ENCODE measurements at places on chromosomes 4 and X. TPM values are rescaled to one million over a fixed set of nuclear protein-coding genes. Genes with fewer than 3 reads are reported as not detected.

GRCh38 chr4:14368391-14368790 lies 633.9 kb upstream of the CPEB2 start:
- no peak for DNase-seq

DNA sequence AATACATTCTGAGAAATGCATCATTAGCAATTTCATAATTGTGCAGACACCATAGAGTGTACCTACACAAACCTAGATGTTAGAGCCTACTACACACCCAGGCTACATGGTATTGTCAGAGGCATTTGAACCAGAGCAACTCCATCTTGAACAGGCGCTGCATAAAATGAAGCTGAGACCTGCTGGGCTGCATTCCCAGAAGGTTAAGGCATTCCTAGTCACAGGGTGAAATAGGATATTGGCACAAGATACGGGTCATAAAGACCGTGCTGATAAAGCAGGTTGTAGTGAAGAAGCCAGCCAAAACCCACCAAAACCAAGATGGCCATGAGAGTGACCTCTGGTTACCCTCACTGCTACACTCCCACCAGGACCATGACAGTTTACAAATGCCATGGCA lies 116.4 kb downstream of the LARP7 start:
- DNase-seq, result no peak

- DNase-seq, result no peak
Measured at GRCh38 chr4:56148428-56148827, 199.7 kb downstream of the CEP135 start.

DNA sequence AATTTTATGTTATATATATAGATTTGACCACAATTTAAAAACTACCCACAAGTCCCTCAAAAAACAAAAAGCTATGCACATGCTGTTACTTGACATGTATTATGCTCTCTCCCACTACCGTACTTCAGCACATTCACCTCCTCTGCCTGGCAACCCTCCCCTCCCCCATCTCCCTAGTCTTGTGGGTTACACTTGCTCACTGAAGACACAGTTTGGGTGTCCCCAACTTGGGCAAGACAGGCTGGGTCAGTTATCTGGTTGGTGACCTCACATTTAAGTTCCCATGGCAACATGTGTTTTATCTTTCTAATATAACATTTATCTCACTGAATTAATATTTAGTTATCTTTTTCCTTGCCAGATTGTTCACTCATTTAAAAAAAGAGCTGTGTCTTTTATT lies 32.7 kb downstream of the SEC24D start:
- no peak for DNase-seq

DNA sequence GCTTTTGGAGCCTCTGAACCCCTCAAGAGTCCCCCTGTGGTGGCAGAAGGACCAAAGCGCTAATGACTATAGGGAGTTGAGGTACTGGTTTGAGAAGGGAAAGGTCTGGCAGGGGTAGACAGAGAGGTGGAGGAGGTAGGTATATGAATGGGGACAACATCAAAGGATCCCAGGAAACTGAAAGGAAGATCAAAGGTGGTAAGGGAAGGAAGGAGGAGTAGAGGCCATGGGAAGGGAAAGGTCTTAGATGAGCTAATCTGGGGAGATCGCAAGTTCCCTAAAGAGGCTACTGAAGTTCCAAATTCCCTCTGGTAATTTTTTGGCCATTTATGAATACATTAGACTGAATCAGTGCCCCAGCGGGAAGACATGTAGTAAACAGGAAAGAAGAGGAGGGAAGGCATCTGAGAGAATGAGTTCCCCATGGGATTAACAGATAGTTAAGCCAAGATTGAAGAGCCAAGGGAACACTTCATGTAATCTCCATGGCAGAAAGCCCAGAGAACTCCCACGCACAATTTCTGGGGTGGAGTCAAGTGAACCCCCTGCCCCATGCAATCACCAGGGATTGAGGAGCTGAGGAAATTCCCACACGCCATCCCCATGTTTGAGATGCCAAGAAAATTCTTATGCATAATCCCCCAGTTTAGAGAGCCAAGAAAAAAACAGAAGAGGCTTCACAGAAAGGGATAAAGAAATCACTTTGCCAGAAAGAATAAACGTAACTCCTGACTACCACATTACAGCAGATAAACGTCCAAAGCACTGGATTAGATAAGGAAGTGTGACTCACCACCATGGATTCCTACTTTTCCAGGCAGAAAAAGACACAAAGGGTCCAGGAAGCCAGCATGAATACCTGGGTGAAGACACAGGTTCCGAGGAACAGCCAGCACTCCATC lies 25.8 kb downstream of the ZNF630 start:
- DNase-seq, result no peak

DNA sequence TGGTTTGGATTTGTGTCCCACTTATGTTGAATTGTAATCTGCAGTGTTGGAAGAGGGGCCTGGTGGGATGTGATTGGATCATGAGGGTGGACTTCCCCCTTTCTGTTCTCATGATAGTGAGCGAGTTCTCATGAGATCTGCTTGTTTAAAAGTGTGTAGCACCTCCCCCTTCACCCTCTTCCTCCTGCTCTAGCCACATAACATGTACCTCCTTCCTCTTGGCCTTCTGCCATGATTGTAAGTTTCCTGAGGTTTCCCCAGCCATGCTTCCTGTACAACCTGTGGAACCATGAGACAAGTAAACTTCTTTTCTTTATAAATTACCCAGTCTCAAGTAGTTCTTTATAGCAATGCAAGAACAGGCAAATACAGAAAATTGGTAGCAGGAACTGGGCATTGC lies 138.7 kb downstream of the INPP4B start:
- no peak for DNase-seq

- DNase-seq, result no peak
Measured at GRCh38 chr4:93183576-93183975, 645.0 kb upstream of the ATOH1 start.

DNA sequence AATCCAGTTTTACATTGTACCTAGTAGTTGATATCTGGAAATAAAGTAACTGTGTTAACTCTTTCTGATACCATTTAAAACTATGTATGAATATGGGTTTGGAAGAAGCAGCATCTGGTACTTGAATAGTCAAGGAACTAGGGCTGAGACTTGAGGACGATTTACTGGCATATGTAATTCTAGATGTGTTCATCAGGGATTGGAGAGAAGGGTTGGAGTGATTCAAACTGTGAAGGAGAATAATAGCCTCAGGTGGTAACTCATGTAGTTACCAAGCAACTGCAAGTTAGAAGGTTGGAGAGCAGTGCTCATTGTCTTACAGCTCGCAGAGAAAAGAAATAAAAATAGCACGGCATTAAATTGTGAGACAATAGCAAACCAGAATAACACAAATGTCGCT lies 29.5 kb upstream of the TXLNG start:
- DNase-seq, result no peak

- no peak for DNase-seq
Measured at GRCh38 chr4:73068491-73069337, 802 bp downstream of the COX18 start.

DNA sequence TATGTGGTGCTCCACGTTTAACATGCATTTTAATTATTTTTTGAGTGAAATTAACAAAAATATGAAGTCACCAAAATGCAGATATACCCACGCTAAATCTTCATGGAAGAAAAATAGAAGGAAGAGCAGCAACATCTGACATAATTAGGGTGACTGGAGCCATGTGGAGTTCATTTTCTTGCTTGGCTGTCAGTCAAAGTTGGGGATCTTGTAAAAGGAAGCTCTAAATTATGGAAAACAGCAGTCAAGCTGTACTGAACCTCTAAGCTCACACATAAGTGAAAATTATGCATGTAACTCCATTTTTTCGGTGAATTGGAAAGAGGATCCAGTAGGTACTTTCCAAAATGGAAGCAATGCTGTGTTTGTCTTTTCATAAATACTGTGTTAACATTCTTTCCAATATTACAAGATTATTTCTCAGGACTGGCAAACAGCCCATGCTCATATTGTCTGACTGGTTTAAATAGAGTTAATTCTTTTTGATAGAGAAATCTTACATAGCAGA lies 9.7 kb upstream of the PDGFC start:
- no peak for DNase-seq

DNA sequence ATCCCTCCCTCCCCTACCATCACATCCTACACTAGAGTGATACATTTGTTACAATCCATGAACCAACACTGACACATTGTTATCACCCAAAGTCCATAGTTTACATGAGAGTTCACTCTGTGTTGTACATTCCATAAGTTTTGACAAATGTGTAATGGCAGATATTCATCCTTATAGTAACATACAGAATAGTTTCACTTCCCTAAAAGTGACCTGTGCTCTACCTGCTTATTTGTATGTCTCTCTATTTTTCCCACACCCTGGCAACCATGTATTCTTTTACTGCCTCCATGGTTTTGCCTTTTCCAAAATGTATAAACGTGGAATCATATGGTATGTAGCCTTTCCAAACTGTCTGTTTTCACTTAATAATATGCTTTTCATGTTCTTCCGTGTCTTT lies 42.2 kb upstream of the HPGD start:
- no peak for DNase-seq

DNA sequence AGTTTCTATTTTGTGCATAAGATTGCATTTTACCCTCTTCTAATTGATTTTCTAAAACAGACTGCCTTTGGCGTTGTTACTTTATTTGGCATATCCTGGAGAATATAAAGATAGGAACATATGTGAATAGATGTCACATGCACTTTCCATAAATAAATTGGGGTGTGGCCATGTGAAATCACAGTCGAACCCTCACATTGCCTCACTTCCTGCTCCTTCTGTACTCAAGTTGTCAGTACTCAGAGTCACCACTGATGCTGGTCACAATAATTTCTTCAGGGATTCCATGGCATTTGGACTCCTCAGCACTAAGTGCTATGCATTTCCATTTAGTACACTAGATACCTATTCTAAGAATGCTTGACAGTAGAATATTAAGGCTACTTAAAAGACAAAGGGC lies 1.4 kb upstream of the EMCN start:
- DNase-seq, result no peak

DNA sequence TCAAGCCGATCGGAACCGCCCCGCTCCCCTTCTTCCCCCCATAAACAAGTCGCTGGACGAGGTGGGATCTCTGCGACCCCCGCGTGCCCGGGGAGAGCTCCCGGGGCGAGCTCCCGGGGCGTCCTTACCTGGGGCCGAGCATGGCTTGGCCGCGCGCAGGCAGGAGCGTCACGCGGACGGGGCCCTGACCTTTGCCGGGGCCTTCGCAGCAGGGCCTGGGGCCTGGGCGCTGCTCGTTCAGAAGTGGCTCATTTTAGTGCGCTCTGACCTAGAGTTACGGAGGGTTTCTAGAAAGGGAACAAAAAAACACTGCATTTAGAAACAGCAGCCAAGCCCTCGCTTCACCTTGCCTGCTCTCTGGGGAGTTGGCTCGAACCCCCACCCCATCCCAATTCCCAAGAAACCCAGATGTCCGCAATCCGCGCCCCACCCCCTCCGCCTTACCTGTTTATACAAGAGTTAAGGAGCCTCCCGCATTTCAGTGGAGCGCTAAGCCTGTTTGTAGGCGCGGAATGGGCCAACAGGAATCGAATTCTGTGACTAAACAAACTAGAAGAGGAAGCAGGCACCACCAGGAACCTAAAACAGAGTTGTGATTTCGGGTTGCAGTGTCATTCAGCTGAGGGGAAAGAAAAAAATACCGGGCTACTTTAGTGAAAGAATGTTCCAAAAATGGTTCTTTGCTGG lies 814 bp upstream of the RBM47 start:
- peak; percentile 27 for DNase-seq

DNA sequence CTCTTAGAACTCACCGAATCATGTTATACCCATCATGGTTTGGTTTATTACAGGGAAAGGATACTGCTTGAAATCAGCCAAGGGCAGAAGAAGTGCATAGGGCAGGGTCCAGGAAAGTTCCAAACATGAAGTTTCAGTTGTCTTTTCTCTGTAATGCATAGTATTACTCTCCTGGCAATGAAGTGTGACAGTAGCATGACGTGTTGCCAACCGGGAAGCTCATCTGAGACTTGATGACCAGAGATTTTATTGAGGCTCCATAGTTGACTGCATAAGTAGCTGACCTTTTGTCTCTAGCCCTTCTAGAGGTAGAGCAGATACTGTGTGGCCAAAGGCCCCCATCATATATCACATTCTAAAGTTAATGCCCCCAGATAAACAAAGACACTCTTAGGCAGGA lies 72.1 kb downstream of the BEND4 start:
- DNase-seq, result no peak

DNA sequence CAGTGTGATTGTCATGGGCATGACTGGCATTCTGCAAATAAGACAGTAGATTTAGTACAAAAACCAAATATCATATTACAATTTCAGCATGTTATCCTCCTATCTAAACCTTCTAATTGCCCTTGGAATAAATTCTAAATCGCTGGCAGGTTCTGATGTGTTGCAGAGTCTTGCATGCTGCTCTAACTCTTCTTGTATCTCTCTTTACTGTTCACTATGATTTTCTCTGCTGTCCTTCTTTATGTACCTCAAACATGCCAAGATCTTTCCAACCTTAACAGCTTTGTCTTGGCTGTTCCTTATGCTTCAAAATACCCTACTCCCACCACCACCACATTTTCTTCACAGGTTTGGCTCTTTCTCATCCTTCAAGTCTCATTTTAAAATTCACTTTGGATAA lies 43.0 kb upstream of the KCNIP4 start:
- no peak for DNase-seq

DNA sequence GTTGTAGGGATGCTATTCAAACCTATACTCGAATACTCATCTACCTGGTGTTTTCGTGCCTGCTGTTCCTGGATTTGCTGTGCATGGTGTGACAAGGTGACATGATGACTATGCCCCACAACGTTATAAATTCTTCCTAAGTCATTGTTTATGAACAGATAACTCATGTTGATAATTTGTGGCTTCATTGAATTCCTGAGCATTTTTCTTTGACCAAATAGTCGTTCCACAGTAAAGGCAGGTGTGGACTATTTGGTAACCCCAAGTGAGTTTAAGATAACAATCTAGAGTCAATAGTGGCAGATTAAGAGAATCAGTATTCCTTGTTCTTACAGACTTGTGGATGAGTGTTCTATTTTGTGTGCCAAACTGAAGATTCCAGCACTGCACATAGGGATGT lies 59.9 kb downstream of the SNX25 start:
- DNase-seq, result no peak

DNA sequence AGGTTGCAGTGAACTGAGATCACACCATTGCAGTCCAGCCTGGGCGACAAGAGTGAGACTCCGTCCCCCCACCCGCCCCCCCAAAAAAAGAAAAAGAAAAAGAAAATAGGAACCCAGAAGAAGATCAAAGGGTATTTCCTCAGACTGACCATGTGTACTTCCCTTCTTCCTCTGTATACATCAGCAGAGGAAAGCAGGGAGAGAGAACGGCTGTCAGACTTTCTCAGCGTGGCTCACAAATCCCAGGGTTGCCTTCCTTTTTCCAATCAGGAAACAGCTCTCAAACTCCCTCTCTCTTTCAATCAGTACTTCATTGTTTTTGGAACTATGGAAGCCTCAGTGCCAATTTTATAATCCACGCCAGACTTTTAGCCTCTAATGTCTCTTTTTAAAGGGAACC lies 59.1 kb downstream of the CHRNA9 start:
- no peak for DNase-seq

- DNase-seq, result peak; percentile 50
Measured at GRCh38 chr4:11073621-11074051, 355.1 kb downstream of the HS3ST1 start.

- DNase-seq, result no peak
Measured at GRCh38 chr4:69060651-69061308, 35.5 kb upstream of the UGT2B7 start.

RNF175 gene
- polyA plus RNA-seq, result 0.07 TPM

DDX60 gene
- polyA plus RNA-seq, result 1.7 TPM

FRAS1 gene
- 0.32 TPM for polyA plus RNA-seq

GLRB gene
- 1.2 TPM for polyA plus RNA-seq

TBCK gene
- 1.9 TPM for polyA plus RNA-seq

ASB12 gene
- polyA plus RNA-seq, result 5.7 TPM

NOA1 gene
- 15.9 TPM for polyA plus RNA-seq

All from psoas muscle (tissue), 8 donors.